ENCODE measurements at places on chromosomes 4 and X. TPM values are rescaled to one million over a fixed set of nuclear protein-coding genes. Genes with fewer than 3 reads are reported as not detected.

Gene ARHGEF9
- total RNA-seq = 16.2 TPM

Gene ENPEP
- 6.2 TPM for total RNA-seq

Gene PAK3
- total RNA-seq = 20.2 TPM

DNA sequence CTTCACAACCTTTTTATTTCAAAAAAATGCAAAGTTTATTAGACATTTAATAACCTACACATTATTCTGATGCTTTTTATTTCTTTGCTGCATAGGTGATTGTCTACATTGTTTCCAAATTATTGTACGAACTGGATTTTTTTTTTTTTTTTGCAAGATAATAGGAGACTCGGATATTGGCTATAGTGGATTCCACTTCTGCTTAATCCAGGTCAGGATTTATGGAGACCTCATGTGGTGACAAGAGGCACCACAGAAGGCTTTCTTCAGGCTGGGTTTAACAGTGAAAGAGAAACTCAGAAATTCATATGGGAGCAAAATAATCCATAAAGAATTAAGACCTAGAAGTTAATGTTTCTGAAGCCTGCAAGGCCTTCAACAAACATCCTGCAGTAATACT is 2.4 kb upstream of the SLIT2 start:
- no peak for DNase-seq

DNA sequence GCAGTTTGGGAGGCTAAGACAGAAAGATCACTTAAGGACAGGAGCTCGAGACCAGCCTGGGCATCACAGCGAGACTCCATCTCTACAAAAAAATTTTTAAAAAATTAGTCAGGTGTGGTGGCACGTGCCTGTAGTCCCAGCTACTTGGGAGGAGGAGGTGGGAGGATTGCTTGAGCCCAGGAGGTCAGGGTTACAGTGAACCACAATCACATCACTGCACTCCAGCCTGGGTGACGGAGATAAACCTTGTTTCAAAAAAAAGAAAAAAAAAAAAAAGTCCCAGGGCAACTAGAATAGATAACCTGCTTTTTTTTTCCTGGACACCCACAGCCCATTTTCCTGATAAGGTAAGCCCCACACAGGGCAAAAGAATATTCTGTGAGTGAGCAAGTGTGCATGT is 96.3 kb downstream of the C4orf51 start:
- no peak for DNase-seq

- DNase-seq = no peak
Observed at GRCh38 chrX:42107495-42108488, 184.4 kb upstream of the CASK start.

DNA sequence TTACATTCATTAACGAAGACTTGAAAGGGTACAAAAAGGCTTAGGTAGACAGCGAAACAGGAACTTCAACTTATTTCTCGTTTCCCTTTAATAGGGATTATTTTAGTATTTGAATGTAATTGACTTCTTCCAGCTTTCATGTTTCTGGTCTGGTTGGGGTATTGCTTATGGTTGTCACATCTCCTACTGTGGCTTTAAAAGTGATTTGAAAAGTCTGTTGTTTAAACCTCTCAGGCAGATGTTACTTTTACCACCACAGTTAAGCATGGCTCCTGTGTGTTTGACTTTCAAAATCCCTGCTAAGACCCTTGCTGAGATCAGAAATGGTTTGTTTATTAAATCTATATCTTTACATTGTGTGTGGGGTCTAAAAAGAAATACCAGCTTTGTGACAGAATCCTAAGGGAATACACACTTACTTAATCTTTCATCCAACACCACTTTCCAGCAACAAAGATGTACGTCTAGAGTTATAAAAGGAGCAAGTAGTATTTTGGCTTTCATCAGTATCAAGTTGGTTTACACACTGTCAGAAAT is 661.2 kb downstream of the FAT4 start:
- DNase-seq = no peak

GRCh38 chr4:70110917-70111316 is 43.1 kb upstream of the PRR27 start:
- no peak for DNase-seq

- no peak for DNase-seq
Observed at GRCh38 chr4:15144249-15144966, 142.1 kb downstream of the CPEB2 start.
